Suprapubic skin (tissue), 4 donors: ENCODE measurements at places on chromosomes 7 and 10.

DNA sequence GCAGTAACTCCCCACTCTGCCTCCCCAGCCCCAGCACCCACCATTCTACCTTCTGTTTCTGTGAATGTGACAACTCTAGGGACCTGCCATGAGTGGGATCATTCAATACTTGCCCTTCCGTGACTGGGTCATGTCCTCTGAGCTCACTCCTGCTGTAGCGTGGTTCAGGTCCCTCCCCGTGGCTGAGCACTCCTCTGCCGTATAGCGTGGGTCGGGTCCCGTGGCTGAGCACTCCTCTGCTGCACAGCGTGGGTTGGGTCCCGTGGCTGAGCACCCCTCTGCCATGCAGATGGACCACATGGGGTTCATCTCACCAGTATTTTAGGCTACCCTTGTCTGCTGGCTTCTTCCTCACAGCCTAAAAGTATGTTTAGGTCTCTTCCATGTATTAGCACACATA, 43.0 kb downstream of the INSIG1 start:
- peaks cover 27% of the 10 kb centered on the region for H3K27me3 ChIP-seq
- no peak for DNase-seq
- H3K4me1 ChIP-seq = peaks cover 11% of the 10 kb centered on the region
- no peak overlapping the region for H3K27ac ChIP-seq

- DNase-seq = no peak
- no peaks in the 10 kb centered on the region for H3K27me3 ChIP-seq
- no peak overlapping the region for H3K4me3 ChIP-seq
- no peaks in the 10 kb centered on the region for H3K4me1 ChIP-seq
- no peaks in the 10 kb centered on the region for H3K36me3 ChIP-seq
These were observed 31.6 kb downstream of the CCDC3 start for GRCh38 chr10:12969951-12970350.

DNA sequence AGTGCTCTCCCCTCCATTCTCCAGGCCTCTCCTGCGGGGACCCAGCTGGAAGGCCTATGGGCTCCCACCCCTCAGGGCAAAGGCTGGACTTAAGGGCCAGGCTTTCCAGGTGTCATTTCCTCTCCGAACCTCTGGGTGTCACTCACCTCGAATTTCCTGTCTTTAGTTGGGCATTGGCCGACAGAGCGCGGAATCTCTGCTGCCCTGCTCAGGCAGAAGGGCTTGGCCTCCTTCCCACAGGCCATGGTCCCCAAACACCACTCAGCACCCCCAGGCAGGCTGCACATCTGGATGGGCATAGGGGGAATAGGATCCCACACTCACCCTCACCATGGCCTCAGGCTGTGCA, 212.9 kb downstream of the CCSER2 start:
- H3K4me1 ChIP-seq = peaks cover 15% of the 10 kb centered on the region
- DNase-seq = no peak
- H3K27me3 ChIP-seq = peaks cover 18% of the 10 kb centered on the region
- peak overlapping the region; percentile 33 for H3K4me3 ChIP-seq
- H3K27ac ChIP-seq = no peak overlapping the region

DNA sequence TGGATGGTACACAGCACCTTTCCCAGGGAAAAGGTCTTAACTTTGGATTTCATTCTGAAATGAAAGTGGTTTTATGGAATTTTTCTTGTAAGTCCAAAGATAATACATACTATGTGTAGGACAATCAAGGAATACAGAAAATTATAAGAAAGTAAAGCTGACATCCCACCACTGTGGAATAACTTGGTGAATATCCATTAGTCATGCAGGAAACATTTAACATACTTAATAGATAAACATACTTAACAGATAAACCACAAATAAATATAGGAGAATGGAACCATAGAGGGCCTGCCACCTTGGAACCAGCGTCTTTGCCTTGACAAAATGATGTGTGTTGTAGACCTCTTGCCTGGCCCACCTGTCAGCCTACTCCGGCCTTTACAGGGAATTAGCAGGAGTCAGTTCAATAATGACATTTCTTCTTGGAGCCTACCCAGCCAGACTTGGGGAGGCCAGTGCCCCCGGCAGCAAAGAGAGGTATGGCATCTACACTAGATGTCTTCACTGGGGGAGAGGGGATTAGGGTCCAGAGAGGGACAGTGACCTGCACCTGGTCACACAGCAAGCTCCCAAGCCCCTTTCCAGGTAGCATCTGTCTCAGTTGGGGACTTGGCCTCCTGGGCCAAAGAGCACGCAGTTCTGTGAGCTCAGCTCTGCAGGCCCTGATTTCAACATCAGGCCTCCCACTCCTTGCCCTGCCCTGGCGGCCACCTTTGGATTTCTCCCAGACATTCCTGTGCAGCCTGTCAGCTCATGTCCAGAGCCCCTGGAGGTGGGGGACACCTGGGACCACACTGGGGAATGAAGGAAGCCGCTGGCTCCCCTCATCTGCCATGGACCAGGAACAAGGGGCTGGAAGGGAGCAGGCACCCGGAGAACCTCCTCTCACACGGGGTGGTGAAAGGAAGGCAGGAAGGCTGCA, 112.6 kb upstream of the PPIF start:
- peaks cover 76% of the 10 kb centered on the region for H3K4me1 ChIP-seq
- H3K27ac ChIP-seq = peak overlapping the region; percentile 13
- no peaks in the 10 kb centered on the region for H3K27me3 ChIP-seq
- DNase-seq = no peak
- peaks cover 5% of the 10 kb centered on the region for H3K36me3 ChIP-seq

- no peak for DNase-seq
- no peaks in the 10 kb centered on the region for H3K27me3 ChIP-seq
- H3K36me3 ChIP-seq = no peaks in the 10 kb centered on the region
- no peak overlapping the region for H3K4me3 ChIP-seq
These were observed 99.7 kb downstream of the AVL9 start for GRCh38 chr7:32594965-32595490.

- H3K36me3 ChIP-seq = no peaks in the 10 kb centered on the region
- H3K4me3 ChIP-seq = no peak overlapping the region
- H3K27ac ChIP-seq = no peak overlapping the region
- peaks cover 16% of the 10 kb centered on the region for H3K4me1 ChIP-seq
These were observed 142.3 kb downstream of the JAZF1 start for GRCh38 chr7:28038175-28038797.

GRCh38 chr10:79268161-79268601, 79.1 kb upstream of the PPIF start:
- H3K27ac ChIP-seq = peak overlapping the region; percentile 61
- peaks cover 93% of the 10 kb centered on the region for H3K4me1 ChIP-seq
- no peak for DNase-seq
- no peak overlapping the region for H3K4me3 ChIP-seq
- H3K27me3 ChIP-seq = no peaks in the 10 kb centered on the region
- peaks cover 7% of the 10 kb centered on the region for H3K36me3 ChIP-seq

GRCh38 chr7:51023547-51023946, 240.9 kb upstream of the GRB10 start:
- no peaks in the 10 kb centered on the region for H3K27me3 ChIP-seq
- no peaks in the 10 kb centered on the region for H3K36me3 ChIP-seq
- H3K27ac ChIP-seq = no peak overlapping the region
- DNase-seq = no peak

- DNase-seq = no peak
- no peak overlapping the region for H3K4me3 ChIP-seq
- H3K4me1 ChIP-seq = peaks cover 41% of the 10 kb centered on the region
- no peaks in the 10 kb centered on the region for H3K27me3 ChIP-seq
- no peak overlapping the region for H3K27ac ChIP-seq
- H3K36me3 ChIP-seq = peaks cover 38% of the 10 kb centered on the region
These were observed 2.2 kb downstream of the CDC123 start for GRCh38 chr10:12198156-12198555.

DNA sequence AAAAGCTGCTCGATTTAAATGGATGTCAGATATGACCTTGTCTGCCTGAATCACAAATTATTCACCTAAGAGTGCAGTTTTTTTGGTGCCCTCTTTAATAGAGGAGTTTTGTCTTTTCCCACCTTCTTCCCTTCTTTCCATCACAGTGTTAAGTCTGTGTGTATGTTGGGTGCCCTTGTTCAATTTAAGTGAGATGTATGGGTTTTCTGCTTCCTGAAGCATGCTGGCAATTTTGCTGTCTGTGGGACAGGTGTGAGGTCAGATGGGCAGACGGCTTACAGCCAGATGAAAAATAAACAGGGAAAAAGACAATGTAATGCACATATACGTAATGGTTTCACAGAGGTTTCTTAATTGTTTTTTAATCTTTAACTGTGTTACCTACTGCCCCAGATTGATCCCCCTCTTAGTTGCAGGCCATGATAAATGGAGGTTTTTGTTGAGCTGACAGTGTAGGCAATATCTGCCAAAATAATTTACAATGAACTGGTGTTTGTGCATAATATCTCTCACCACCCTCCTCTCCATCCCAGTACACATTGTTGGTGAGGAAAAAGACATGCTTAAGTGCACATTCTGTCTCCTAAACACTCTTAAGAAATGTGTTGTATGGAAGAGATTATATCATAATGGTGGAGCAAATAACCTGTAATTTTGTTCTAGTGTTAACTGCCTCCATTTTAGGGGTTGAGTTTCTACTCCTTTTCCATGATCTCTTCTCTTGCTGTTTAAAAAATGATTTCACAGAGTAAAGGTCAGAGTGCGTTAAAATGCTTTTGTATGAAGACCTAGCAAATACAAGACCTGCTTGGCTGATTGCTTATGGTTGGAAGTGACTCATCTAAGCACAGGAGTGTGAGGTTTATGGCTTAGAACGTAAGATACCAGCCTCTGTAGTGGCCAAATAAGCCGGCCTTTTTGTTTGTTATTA, 123.9 kb downstream of the LRRC4 start:
- no peaks in the 10 kb centered on the region for H3K4me1 ChIP-seq
- H3K27me3 ChIP-seq = no peaks in the 10 kb centered on the region
- peaks cover 6% of the 10 kb centered on the region for H3K36me3 ChIP-seq
- H3K27ac ChIP-seq = no peak overlapping the region

DNA sequence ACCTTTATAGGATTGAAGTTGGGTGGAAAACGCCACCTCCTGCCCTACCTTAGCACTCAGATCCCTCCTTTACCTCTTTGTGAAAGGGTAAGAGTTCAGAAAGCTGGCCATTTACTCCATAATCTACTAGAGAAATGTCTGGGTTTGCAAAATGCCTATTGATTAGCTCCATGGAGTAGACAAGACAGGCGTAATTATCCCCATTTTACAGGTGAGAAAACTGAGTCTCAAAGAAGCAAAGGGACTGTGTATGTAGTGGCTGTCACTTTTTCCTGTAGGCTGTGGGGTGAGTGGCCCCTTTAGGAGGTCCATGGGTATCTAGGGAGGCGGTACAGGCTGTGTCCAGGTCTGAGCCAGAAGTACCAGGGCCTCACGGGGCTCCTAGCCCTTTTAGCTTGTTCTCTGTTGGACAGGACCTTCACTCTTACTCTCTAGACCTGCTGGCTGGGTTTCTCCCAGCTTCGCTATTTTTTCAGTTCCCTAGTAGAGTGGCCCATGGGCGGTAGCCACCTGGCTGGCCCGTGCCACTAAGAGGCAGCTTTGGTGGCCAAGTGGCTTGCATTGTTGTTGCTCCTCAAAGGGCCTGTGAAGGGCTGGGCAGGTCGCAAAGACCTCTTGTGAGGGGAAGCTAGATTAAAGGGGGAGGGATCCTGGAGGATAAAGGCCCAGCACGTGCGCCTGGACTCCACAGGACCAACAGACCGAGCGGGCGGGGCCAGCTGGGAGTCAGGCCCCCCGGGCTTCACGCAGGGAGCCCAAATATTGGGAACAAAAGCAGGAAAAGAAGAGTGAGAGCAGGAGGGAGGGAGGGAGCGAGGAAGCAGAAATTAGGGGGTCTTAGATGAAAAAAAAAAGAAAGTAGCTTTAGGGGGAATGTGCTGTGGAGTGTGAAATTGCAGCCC, 4.7 kb upstream of the PAX2 start:
- H3K4me1 ChIP-seq = peaks cover 63% of the 10 kb centered on the region
- peaks cover 100% of the 10 kb centered on the region for H3K27me3 ChIP-seq
- DNase-seq = no peak

DNA sequence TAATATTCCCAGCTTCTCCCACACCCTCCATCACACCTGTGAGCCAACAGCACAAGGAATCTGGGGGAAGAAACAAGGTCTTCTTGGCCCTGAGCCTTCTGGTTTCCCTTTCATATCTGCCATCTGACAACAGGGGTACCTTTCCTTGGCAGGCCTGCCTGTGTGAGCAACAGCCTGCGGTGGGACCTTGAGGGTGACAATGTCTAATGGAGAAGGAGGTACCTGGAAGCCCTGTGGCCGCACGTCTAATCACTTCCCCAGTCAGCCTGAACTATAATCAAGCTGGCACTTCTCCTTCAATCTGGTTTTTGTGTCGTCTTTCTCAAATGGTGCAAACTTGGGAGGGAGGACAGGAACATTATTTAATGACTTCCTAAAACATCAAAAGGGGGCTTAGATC, 41.2 kb downstream of the NRCAM start:
- H3K4me3 ChIP-seq = no peak overlapping the region
- H3K36me3 ChIP-seq = no peaks in the 10 kb centered on the region
- no peak overlapping the region for H3K27ac ChIP-seq
- peaks cover 7% of the 10 kb centered on the region for H3K4me1 ChIP-seq
- DNase-seq = no peak
- H3K27me3 ChIP-seq = no peaks in the 10 kb centered on the region

- no peak for DNase-seq
- H3K36me3 ChIP-seq = no peaks in the 10 kb centered on the region
- no peaks in the 10 kb centered on the region for H3K27me3 ChIP-seq
- H3K4me1 ChIP-seq = peaks cover 6% of the 10 kb centered on the region
- H3K4me3 ChIP-seq = no peak overlapping the region
- no peak overlapping the region for H3K27ac ChIP-seq
These were observed 118.1 kb upstream of the LYZL2 start for GRCh38 chr10:30747633-30748032.

- no peak overlapping the region for H3K27ac ChIP-seq
- H3K27me3 ChIP-seq = no peaks in the 10 kb centered on the region
- peaks cover 41% of the 10 kb centered on the region for H3K4me1 ChIP-seq
- DNase-seq = no peak
- H3K4me3 ChIP-seq = no peak overlapping the region
These were observed 105.2 kb downstream of the GSAP start for GRCh38 chr7:77310982-77311381.

GRCh38 chr10:15352836-15353235, 18.3 kb downstream of the FAM171A1 start:
- peaks cover 2% of the 10 kb centered on the region for H3K4me1 ChIP-seq
- no peak overlapping the region for H3K27ac ChIP-seq
- no peaks in the 10 kb centered on the region for H3K36me3 ChIP-seq
